Fibroblast of skin of back (primary cell): ENCODE measurements at places on chromosomes 6 and 20.

DNA sequence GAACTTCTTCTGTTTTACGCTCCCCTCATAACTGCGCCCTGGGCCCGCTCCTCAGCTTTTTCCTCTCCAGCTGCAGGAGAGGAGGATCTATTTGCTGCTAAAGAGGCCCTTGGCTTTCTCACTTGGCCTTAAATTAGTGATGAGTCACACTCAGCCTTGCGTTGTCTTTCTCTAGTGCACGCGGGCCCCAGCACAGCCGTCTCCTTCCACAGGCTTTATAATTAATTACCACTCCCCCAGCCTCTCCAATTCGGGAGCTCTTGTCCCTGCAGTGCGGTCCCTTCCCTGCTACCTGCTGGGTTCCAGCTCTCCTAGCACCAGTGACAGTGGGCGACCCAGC is 25.2 kb downstream of the PACSIN1 start:
- DNase-seq = peak; percentile 13

DNA sequence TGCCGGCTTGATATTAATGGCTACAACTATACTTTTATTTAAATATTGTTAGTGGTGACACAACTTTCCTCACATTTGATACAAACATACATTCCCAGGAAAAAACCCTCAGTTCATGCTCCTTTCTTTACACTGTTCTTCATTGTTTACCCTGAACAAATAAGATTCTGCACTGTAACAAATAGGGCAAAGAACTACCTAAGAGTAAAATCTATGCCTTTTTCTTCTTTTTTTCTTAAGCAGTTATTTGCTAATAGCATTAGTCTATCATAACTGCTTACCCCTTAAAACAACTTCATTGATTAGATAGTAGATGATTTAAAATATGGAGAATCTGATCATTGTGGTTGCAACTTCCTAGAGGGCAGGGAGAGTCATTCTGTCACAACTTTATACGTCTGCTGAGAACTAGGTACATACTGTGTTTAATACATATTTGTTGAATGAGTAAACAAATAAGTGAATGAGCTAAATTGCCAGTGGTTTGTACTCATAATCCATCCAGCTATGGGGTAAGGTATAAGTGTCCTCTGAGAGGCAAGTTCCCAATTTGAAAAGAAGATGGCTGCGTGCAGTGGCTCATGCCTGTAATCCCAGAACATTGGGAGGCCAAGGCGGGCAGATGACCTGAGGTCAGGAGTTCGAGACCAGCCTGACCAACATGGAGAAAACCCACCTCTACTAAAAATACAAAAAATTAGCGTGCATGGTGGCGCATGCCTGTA is 161.0 kb downstream of the CDK19 start:
- DNase-seq = no peak

DNA sequence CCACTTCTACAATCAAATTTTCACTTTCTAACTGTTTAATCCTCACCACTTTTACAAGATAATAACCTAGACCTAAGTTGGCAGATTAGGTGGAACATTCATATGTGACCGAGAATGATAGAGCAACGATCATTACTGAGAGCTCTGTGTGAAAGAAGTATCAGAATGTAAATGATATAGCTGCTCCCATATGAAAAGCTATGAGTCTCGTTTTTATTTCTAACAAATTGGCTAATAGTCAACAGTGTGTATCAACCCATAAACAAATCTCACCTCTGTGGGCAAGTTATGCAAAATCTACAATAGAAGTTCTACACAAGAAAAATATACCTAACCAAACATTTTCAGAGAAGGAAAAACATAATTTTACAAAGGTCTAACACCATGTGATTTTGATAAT is 3.7 kb downstream of the LGSN start:
- DNase-seq = no peak

- DNase-seq = peak; percentile 56
These were observed 7.7 kb downstream of the AMD1 start for GRCh38 chr6:110882274-110882619.

GRCh38 chr6:155245831-155246230 is 18.0 kb upstream of the CLDN20 start:
- peak; percentile 78 for DNase-seq

- DNase-seq = no peak
These were observed 524.1 kb upstream of the JAG1 start for GRCh38 chr20:11197851-11198250.

- DNase-seq = no peak
These were observed 638 bp upstream of the MYL9 start for GRCh38 chr20:36540551-36541211.

DNA sequence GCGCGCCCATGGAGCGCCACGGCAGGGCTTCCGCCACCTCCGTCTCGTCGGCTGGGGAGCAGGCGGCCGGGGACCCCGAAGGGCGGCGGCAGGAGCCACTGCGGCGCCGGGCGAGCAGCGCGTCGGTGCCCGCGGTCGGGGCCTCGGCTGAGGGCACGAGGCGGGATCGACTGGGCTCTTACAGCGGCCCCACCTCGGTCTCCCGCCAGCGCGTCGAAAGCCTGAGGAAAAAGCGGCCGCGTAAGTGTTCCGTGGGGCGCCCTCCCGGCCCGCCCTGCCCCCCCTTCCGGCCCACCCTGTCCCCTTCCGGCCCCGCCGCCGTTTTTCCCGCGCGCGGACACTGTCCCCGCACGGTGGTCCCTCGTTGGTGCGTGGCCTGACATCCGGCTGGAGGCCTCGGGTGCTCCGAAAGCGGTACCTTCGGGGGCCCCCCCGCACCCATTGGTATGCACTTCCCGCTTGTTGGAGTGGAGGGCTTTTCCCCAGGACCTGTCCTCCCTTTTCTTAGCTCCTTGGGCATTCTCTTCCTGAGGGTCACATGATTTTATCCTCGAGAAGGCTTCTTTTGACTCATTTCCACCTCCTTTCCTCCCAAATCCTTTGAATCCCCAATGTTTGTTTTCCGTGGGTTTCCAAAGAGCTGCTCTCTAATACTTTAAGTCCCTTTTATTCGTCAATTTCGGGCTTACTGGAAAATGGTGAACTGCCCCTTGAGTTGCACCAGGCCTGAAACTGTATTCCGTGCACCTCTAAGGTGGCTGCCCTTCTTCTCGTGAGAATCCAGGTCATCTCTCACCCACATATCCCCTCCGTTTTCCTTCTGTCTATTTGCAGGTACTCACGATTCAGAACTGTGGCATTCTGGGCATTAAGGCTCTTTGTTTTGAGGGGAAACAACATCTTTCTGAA is 556 bp downstream of the PANK2 start:
- peak; percentile 32 for DNase-seq

- no peak for DNase-seq
These were observed 527.9 kb downstream of the DHX35 start for GRCh38 chr20:39489986-39490560.

DNA sequence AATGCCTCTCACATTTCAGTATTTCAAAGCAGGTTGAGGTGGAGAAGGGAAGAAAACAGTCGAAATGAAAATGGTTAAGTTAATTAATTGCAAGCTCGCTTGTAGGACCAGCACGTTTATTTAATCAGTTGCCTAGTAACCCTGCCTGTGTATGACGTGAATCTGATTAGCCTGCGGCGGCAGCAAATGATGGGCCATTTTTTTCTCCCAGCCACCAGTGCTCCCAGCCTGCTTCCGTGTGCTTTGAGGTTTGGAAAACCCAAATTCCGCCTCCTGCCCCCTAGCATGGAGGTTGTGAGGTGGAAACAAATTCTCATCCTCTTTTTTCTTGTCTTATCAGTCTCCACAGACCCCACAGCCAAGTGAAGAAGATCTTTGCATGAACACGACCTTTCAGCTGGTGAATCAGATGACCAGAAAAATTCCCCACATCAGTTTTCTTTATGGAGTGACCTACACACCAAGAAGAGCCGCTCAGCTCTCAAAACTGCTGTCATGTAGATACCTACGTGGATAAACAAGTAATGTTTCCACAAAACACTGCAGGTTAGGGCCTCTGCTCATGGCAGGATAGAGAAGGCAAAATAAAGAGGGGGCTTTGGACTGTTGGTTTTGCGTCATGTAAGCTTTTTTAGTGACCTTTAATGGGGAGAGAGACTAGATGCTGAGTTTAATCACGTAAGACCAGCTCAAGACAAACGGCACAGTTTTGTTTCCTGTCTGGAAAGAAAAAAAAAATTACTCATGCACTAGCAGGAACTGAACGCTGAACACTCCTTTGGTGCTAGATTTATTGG is 572.9 kb upstream of the NOX3 start:
- no peak for DNase-seq

DNA sequence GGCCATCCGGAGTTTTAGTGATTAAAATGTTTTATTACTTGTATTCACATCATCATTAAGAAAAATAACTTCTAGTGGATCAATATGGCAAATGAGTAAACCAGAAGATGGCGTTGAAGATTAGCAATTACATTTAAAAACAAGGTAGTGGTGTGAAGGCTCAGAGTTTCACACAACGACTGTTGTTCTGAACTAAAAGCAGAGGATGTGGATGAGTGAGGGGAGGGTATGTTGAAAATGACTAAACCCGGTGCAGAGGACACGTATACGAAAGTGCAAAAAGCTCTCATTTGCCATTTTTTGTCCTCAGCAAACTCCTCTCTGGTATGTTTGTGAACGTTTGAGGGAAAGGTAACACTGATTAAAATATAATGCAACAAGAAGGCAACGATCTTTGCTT is 1.9 kb upstream of the IRF4 start:
- no peak for DNase-seq

- peak; percentile 64 for DNase-seq
These were observed 36.4 kb downstream of the HLA-DPB1 start for GRCh38 chr6:33112148-33112547.

DNA sequence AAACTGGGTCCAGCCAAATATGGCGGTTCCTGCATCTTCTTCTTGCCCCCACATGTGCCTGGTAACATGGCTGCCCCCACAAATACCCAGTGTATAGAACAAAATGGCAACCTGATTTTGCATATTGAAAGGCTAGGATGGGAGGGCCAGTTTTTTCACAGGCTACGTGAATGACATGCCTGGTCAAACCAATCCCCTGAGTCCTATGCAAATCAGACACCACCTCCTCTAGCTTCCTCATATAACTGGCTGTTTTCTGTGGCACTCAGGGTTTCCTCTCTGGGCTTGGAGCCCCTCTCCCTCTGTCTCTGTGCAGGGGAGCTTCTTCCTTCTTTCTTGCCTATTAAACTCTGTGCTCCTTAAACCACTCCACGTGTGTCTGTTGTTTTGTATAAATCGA is 372.1 kb downstream of the KIF16B start:
- no peak for DNase-seq

GRCh38 chr20:53713328-53714056 is 119.9 kb upstream of the ZNF217 start:
- no peak for DNase-seq

DNA sequence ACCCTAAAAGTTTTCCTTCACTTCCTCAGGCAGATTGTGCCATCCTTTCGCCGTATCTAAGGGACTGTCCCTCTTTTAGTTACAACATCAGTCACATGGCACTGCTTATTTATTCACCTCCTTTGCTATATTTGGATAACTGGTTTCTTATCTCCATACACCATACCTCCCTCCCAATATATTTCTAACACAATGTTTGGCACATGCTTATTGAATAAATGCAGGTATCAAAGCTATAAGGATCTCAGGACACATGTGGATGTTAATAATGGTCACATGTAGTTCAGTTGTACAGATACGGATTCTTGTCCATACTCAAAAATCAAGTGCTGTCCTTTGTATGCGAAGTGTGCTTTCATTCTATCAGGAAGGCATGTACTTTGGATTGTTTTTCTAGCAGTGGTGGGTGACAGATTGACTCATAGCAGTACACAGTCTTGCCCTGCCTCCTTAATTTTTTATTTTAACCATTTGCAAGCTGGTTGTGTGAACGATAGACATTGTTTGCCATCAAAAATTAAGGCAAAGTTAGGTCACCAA is 407.1 kb upstream of the RUNX2 start:
- peak; percentile 28 for DNase-seq

DNA sequence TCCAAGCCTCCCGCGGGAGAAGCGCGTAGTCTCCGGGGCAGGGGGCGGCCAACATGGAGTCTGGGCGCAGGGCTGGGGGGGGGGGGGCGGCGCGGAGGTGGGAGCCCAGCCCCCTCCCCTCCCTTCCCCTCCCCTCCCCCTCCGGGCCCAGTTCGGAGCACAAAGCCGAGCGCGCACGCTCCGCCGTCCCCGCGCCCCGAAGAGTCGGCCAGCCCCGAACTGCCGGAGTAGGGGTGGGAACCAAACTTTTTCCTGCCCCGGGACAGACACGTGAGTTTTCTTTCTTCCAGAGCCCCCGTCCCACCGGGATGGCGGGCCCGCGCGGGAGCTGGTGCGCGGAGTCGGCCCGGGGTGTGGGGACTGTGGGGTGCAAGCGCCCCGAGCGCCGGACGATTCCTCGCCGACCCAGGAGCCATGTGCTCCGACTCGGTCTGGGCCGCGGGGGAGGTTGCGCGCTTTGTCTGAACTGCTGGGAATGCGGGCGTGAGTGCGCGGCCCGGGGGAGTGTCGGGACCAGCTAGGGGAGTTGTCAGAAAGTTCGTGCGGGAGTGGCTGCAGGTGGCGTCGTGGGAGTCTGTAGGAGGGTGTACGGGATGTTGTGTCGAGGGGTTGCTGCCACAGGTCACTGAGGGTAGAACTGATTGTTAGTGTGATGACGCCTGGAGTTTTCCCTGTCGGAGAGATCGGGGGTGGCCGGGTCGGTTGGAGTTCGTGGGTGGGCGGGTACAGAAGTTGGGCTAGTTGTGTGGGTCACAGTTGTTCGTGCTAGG is 1.2 kb downstream of the TGIF2 start:
- peak; percentile 48 for DNase-seq

- no peak for DNase-seq
These were observed 3.5 kb upstream of the PSORS1C2 start for GRCh38 chr6:31142361-31142761.

GRCh38 chr20:676315-676937 is 824 bp upstream of the SCRT2 start:
- DNase-seq = no peak

DNA sequence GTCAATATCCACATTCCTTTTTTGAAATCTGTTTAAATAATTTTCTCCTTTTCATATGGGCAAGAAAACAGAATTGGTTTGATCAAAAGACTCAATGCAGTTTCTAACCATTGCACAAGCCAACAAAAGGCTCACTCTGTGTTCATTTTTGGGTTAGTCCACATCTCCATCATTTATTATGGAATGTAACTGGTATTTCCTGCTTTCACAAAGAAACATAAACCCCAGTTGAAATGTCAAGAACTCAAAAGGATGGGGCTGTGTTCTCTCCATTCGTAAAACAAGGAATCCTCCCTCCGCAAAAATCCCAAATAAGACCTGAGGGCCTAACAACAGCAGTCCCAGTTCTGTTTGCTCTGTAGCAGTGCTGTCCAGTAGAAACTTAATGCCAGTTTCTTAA is 420.9 kb downstream of the GJA1 start:
- DNase-seq = peak; percentile 82
